ENCODE measurements at places on chromosomes 3 and 15. TPM values are rescaled to one million over a fixed set of nuclear protein-coding genes. Genes with fewer than 3 reads are reported as not detected.

The LCTL gene
- total RNA-seq, result not detected

The KCNH8 gene
- not detected for total RNA-seq

The CHRNA7 gene
- 0.25 TPM for total RNA-seq

The CA12 gene
- total RNA-seq, result 0.46 TPM

The CATSPER2 gene
- total RNA-seq, result 9.8 TPM

All from activated T-helper 2 cell treated with anti-CD3 and anti-CD28 coated beads, Interferon-gamma antibody, Interleukin-2, Interleukin-4, amounts not matched to agents 10 μg/mL and 5 μg/mL and 100 μg/mL, durations not matched to agents 14 hours and 24 hours and 36 hours (primary cell).